ENCODE measurements at places on chromosomes 1 and 21.

GRCh38 chr1:84968101-84968500, 28.8 kb downstream of the MCOLN2 start:
- DNase-seq = no peak

GRCh38 chr1:209218113-209218512, 365.4 kb upstream of the CAMK1G start:
- DNase-seq = no peak

DNA sequence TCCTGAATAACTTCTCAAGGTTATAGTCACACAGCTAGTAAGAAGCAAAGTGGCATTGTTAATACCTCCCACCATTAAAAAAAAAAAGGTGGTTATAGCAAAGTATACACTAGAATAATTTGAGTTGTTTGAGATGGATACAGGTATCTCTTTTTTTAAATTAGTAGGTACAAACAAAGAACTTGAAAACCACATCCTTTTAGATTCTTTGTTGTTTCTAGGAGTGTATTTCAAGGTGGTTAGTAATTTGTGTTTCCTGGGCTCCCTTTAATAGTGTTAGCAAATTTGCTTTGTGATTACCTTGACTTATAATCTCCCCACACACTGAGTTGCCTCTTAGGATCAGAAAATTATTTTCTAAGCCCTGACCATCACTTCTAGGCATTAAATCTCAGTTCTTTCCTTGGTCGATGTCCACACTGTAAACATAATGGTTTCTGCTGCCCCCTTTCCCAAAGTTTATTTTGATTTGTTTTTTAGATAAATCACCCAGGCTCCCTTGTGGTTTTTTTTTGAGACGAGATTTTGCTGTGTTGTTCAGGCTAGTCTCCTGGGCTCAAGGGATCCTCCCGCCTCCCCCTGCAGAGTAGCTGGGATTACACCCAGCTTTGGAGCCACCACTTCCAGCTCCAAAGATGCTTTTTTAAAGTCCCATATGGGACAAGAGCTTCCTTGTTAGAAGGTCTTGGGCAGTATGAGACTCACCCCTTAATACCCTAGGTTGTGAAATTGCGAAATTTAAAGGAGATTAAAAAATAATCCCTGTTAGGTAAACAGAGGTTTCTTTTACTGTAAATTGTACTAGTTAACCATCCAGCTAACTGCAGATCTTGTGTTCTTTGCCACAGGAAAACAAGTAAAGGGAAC, 6.2 kb downstream of the AKIRIN1 start:
- DNase-seq = no peak

- no peak for DNase-seq
Observed at GRCh38 chr1:155086856-155087535, 8.4 kb downstream of the EFNA3 start.

DNA sequence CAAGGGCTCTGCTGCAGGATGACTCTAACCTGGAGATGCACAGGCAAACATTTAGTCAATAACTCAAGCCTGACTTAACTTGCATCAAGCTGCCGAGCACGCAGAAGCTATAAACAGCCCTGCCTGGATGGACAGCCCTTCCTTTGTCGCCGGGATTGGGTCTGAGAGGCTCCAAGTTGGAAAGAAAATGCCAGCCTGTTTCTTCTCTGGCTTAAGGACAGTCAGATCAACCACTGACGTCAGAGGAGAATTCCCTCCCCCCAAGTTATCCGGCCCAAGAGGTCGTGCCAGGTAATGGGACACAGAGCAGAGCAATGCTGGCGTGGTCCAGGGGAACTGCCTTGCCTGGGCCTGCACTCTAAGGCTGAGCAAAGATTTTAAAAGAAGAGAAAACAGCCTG, 27.1 kb upstream of the LRRC38 start:
- no peak for DNase-seq

GRCh38 chr1:84918726-84919336, 25.8 kb upstream of the LPAR3 start:
- DNase-seq = no peak

- no peak for DNase-seq
Observed at GRCh38 chr1:23613191-23614031, 54.1 kb upstream of the ID3 start.

DNA sequence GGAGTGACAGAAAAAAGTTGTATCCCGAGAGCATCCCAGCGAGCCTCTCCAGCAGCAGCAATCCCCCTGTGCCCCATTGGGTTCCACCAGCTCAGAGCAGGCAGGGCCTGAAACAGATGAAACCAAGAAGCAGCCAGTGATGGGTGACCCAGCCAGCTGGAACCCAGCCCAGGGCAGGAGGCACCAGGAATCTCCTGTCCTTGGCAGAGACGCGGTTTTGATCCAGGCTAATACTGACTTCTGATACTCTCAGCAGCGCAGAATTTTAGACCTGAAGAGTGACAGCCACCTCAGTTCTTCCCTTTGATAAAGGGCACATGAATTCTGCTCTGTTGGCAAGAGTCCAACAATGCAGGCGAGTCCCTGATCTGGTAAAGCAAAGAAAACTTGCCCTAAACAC, 11.4 kb upstream of the OLIG1 start:
- DNase-seq = no peak

DNA sequence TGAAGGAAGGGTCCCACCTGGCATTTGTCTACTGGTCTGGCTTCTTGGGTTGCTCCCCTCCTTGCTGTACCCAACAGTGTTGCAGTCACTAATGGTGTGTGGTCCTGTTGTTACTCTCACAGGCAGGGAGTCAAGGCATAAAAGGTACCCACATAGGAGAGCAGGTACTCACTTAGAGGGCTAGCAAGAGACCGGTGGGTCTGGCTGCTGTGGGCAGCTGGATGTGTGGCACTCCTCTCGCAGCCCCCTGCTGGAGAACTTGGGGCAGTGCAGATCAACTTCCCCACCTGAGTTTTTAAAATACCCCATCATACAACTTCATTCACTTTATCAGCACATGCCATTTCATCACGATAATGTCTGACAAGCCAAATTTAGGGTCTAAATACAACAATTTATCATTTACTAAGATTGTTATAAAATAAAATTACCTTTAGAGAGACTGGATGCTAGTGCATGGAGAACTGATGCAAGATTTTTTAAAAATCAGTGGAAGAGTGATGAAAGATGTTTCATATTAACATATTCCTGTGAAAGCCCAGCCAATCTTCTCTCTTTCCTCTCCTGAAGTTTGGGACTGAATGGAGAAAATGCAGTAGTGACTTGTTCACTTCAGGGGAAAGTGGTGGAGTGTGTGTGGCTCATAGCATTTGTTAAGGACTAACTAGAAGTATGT, 42.8 kb downstream of the ACP6 start:
- DNase-seq = no peak

- no peak for DNase-seq
Observed at GRCh38 chr1:235948774-235949427, 82.2 kb upstream of the LYST start.

DNA sequence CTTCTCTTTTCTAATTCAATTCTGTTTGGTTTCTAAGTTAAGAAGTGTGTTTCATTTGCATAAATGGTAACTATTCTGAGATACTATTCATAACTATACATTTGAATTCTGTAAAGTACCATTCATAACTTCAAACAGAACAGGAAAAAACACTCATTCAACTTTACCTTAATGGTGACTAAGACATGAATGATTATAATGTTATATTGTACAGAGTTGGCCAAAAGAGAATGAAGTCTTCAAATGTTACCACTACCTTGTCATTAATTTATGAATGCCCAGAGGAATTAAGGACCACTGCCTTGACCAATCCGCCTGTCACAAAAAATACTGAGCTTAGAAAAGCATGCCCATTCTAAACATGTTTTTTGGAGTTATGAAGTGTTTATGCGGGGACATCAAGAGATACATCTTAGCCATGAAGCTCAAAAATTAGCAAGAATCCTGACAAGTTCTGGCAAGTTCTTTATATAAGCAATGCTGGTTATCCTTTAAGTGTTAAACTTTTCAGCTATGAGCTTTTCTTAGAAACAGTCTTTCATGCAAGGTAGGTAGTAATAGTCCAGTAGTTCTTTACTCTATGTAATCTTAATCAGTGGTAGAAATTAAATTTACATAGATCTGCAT, 7.9 kb downstream of the WASF2 start:
- no peak for DNase-seq

All from stimulated activated CD4-positive, alpha-beta T cell treated with anti-CD3 and anti-CD28 coated beads, TNF-alpha, amount 100 ng/mL, for 4 hours (primary cell).